CD4-positive, alpha-beta memory T cell (primary cell): ENCODE measurements at places on chromosomes 1 and 21. TPM values are rescaled to one million over a fixed set of nuclear protein-coding genes. Genes with fewer than 3 reads are reported as not detected.

The BCAN gene
- total RNA-seq = not detected

DNA sequence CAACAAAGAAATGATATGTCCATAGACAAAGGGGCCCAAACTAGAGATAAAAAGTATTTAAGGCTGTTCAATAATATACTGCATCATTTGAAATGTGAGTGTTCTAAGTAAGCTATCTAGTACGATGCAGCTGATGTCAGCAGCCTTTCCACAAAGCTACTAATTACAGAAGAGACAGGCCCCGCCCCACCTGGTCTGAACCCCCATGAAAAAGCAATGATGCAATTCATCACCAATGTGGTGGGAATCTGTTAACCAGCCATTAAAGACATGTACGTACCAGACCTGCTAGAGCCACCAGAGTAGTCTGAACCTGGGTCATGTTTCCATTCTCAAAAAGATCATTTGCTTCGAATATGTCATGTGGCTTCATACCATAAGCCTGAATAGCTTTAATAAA, 25.1 kb downstream of the CNN3 start:
- DNase-seq = no peak

DNA sequence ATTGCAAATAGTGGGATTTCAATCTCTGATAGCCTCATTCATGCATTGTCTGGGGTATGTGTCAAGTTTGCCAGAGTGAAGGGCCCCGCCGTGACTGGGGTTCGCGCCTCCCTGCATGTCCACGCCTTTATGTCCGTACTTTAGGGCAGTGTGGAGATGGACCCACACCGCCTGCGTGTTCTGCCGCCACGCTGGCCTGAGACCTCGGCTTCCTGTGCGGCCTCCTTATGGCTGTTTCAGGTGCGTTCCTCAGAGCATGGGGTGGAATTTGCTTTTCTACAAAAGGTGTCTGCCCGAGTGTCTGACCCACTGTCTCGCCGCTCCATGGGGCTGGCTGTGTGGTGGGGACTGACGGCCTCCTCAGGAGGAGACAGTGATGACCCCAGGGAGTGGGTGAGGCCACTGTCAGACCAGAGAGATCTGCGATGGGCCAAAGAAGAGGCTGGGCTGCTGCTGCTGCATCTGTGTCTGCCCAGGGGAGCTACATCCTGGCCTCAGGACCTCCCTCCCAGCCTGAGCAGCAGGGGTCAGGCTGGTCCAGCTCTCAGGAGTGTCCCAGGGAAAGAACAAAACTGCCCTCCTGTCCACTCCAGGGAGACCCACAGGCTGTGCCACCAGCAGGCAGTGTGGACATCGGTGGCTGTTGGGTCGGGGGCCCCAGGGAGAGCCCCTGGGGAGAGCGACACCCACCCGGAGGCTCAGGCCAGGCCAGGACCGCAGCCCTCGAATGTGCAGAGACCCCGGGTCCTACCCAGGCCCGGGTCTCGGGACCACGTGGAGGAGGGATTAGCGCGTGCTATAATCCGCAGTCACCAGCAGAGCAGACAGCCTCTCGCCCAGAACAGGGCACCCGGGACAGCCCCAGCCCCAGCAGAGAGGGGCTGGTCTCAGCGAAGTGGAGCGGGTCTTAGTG, 9.8 kb upstream of the SLC19A1 start:
- DNase-seq = no peak

DNA sequence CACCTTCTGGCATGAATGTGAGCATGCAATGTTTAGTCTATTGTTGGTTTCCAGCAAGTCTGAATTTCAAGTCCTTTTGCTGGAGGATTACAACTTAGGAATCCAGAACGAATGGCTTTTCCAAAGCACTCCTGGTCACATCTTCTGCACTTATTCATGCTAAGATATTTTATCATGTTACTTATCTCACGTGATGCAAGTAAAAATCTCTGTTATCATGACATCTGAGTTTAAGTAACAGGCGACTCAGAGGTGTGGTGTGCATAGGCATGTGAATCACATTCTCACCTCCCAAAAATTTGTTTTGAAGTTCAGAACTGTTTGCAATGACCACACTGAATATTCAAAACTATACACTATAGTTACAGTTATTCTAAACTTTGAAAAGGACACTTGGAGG, 204.8 kb upstream of the FGGY start:
- DNase-seq = no peak
